ENCODE measurements at places on chromosomes 7 and 10.

GRCh38 chr10:95253007-95253406 lies 37.8 kb downstream of the PDLIM1 start:
- DNase-seq = no peak

- no peak for DNase-seq
Observed at GRCh38 chr7:112858838-112859237, 68.6 kb upstream of the TMEM168 start.

- DNase-seq = peak; percentile 39
Observed at GRCh38 chr10:124035306-124035927, 58.0 kb downstream of the CHST15 start.

GRCh38 chr7:116582806-116583444 lies 58.1 kb downstream of the CAV1 start:
- no peak for DNase-seq

GRCh38 chr7:27656724-27657123 lies 6.0 kb downstream of the HIBADH start:
- no peak for DNase-seq

DNA sequence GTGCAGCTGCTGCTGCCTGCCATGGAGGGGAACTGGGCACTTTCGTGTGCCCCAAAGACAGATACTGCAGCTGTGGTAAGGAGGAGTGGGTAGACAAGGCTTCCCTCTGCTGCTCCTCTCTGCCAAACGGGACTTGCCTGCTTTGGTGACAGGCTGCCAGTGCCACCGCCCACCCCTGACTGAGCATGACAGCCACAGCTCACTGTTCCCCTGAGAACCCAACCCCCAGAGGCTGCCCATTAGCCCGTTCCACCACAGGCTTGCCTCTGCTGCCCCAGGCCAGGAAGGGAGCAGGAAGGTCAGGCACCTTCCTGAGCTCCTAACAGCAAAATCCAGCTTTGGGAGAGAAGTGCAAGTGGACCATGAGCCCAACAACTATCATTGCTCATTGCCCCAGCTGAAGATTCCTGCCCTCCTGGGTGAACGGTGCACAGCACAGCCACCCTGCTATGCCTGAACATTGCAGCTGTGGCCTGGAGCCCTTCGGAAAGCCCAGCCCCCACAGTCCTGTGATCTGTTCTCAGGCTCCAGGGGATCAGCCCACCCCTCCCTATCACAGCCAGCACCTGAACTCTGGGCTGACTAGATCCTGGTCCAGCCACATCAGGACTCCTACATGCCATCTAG lies 58.7 kb upstream of the ANTXRL start:
- no peak for DNase-seq

DNA sequence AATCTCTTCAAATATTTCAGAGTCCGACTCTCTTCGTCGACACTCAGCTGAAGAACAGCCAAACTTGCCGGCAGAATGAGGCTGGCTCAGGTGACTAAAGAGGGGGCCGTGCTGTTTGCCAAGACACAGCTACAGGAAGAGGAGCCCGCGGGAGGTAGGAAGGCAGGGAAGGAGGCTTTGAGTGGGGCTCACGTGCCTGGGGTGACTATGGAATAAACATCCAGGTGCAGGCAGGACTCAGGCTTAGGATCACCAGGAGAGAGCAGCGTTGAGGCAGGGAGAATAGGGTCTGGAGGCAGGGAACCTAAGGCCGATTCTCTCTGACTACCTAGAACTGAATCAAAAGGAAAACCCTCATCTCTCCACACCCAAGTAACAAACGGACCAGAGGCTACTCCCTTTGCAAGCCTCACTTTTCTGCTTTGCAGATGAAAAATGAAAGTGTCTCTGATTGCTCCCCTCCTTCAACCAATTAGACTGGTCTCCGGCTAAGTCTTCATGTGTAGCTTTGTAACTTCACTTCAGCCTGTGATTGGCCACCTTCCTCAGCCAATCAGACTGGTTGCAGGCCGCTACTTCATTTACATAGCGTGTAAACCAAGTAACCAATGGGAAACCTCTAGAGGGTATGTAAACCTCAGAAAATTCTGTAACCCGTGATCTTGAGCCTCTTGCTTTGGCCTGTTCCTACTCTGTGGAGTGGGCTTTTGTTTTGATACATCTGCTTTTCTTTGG lies 19.7 kb upstream of the BNIP3 start:
- DNase-seq = no peak

DNA sequence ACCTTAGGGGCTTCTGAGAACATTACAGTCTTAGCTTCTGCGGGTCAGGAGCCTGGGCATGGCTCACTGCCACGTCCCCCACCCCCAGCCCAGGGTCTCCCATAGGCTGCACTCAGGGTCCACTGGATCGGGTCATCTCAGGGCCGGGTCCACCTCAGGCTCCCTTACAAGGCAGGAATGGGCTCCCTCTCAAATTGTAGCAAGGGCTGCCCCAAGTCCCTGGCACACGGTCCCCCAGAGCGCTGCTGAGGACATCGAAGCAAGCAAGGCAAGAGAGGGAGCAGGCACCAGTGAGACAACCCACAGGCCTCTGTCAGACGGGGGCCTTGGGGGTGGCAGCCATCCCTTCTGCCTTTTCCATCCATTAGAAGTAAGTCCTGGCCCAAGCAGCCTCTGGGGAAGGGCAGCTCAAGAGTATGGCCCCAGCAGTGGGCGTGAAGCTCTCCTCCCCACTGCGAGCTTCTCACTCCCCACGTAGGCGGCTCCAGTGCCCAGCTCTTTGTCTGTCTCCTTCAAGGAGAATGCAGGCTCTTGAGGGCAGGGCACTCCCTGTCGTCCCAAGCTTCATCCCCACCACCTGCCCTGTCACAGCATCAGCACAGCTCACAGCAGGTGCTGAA lies 18.0 kb upstream of the RET start:
- no peak for DNase-seq

- DNase-seq = no peak
Observed at GRCh38 chr10:8103543-8103942, 49.1 kb downstream of the GATA3 start.

DNA sequence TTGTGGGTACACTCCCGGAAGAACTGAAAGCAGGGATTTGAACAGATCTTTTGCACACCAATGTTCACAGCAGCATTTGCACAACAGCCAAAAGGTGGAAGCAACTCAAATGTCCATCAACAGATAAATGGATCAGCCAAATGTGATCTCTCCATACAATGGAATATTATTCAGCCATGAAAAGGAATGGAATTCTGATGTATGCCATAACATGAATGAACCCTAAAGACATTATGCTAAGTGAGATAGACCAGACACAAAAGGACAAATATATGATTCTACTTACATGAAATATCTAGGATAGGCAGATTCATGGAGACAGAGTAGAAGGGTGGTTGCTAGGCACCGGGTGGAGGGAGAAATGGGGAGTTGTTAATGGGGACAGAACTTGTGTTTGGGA lies 36.7 kb downstream of the CLEC2L start:
- no peak for DNase-seq

- DNase-seq = no peak
Observed at GRCh38 chr7:112201411-112201810, 4.8 kb downstream of the DOCK4 start.

DNA sequence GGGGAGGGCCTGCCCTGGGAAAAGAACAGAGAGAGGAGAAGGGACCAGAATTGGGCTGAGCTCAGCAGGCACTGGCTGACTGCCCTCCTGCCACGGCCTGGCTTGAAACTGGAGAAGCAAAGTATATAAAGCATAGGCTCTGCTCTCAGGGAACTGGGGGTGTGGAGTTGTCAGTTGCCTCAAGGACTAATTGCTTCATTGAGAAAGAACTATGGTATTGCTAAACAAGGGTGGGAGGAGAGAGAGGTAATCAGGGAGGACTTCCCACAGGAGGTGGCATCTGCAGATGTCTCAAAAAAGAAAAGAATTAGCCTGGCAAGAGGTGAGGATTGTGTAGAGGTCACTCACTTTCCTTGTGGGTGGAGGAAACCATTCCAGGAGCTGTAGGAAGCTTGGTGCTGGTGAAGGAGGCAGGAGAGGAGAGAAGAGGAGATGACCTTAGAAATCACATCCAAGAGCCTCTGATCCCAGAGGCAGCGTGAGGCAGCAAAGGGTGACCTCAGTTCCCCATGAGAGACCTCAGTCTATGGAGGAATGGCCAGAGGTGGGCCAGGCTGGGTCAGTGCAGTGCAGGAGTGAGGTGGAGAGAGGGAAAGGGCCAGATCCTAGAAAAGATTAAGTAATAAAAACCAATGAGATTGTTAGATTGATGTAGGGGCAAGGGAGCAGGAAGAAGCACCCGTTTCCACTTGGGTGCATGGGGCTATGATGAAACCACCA lies 2.4 kb downstream of the PILRB start:
- DNase-seq = no peak

DNA sequence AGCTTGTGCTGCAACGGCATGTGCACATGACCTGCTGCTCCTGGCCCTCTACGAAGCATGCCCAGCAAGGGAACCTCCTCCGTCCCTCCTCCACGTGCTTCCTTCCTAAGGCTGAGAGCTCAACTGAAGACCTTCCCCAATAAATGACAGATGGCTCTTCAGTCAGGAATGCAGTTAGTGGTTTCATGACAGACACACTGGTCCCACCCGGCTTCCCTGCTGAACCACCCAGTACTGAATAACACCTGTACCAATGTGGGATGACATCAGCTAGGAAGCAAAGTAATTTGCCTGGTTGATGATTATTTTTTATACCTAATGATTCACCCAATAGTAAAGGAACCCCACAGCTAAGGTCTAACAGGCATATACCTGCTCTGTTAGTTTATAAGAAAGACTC lies 69.1 kb downstream of the SCRN1 start:
- DNase-seq = no peak

DNA sequence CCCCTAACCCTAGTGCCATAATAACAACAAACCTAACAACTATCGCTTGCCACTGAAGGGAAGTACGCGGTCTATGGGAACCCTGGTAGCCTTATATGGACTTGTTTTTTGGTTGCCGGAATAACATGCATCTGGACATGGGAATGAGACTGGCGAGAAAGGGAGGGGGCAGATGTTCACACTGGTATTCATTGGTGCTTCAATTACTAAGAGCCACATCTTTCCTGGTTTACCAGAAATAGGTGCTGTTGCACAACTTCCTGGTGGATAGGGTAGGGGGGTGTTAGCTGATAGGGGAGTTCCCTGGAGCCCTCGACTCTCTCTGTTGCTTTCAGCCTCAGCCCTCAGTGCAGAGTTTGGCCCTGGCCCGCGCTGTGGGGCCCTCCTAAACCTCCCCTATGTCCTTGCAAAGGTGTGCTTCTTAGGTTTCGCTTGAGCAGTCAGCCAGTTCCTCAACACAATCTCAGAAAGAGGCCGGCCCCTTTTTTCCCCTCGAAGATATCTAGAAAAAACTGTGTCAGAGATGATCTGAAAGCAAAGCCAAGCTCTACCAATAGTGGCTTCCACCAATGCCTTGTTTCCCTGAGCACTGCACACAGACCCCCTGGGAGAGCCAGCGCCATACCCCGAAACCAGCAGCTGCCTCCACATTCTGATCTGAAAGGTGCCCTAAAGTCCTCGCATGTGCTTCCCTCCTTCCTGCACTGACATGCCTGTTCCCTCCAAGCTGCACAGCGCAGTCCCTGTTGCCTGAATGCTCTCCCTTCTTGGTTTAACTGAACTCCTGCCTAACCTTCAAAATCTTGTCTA lies 13.5 kb downstream of the TBXAS1 start:
- peak; percentile 60 for DNase-seq

GRCh38 chr10:49160814-49161213 lies 27.0 kb upstream of the FAM170B start:
- no peak for DNase-seq

DNA sequence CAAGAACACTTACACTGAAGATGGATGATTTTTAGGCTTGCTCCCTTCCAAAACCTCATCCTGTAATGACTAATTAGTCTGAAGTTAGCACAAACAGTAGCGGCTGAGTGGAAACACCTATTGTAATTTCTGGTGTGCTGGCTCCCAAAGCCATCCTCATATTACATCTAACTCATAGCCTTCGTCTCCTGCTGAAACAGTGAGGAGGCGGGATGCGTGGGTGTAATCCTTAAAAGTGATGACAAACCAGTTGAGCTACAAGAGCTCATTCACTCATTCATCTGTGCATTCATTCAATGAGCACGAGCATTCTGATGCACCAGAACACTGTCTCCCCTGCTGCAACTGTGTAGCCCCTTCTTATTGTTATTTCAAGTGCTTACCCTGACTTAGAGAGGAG lies 235.3 kb downstream of the CALN1 start:
- DNase-seq = no peak
